Stimulated activated CD4-positive, alpha-beta T cell treated with anti-CD3 and anti-CD28 coated beads, Interleukin-15, amount 100 ng/mL, for 1 hour (primary cell): ENCODE measurements at places on chromosomes 12 and 14.

GRCh38 chr14:20714593-20715250, 26.2 kb downstream of the ANG start:
- no peak for DNase-seq

GRCh38 chr14:50943261-50943942, 881 bp downstream of the PYGL start:
- DNase-seq, result no peak

GRCh38 chr12:5499566-5500330, 67.8 kb downstream of the NTF3 start:
- no peak for DNase-seq

DNA sequence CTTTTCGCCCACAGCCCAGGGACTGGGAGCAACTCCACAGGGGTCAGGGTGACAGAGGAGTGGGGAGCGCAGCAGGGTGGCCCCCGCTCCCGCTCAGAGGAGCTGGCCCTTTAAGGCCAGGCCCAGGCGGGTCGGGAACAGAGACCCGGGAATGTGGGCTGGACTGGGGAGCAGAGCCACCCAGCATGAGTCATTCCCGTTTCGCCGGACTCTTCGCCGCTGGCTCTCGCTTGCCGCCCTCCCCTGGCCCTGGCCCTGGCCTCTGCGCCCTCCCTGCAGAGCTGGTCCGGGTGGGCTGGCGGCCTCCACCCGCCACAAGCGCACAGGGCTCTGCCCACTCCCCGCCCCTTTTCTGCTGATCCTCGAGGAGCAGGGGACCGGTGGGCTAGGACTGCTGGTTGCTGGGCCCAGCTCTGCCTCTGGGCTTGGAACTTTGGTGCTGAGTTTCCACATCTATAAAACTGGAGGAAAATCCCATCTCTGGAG, 92.8 kb downstream of the NINJ2 start:
- DNase-seq, result no peak

GRCh38 chr14:69398818-69399210, 322 bp downstream of the SLC39A9 start:
- DNase-seq, result no peak

- DNase-seq, result no peak
Observed at GRCh38 chr12:42473561-42473960, 116.0 kb downstream of the PRICKLE1 start.

DNA sequence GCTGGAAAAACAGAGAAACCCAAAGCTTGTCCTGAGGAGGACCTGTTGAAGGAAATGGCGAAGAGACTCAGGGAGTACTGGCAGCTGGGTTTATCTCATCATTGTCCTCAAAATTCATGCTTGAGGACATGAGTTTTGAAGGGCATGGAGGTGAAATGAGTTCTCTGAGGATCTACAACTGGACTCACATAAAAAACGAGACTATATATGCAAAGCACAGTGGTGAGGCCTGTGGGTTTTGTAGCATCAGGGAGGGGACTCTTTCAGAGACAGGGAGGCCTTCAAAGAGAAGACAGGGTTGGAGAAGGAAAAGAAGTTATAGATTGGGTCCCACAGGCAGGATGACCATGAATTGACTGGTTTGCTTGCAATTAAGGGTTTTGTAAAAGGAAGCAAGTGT, 71.3 kb upstream of the SCN8A start:
- no peak for DNase-seq
